ENCODE measurements at places on chromosomes 16 and 17.

GRCh38 chr17:40056379-40057015 lies 2.3 kb upstream of the MED24 start:
- DNase-seq, result no peak

- DNase-seq, result peak; percentile 10
Observed at GRCh38 chr16:70635336-70636016, 10.9 kb upstream of the IL34 start.

- DNase-seq, result no peak
Observed at GRCh38 chr17:78784352-78784751, 2.3 kb upstream of the CYTH1 start.

DNA sequence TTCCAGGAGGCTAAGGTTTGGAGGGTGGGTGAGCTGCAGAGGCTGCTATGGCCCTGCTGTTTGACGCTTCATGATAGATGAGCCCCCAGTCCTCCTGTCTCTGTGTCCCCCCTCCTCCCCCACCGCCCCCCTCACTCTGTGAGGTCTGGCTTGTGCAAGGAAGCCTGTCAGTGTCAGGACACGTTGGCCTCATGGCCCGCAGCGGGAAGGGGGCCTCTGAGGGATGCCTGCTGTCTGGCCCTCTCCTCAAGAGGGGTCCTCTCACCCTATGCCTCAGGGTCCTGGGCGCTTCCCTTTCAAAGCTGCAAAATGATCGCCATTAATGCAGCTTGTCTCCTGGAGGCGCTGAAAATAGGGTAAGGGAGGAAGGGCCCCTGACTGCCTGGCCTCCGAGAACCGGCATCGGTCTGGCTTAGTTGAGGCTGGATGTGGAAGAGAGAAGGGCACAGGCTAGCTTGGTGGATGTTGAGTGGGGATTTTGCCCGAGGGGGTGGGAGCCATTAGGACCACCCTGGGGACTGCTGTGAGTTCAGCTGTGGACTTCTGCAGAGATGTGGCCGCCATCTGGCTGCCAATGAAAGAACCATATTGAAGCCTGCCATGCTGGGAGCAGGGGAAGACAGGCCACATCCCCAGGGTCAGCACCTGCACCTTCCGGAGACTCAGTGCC lies 14.8 kb upstream of the GOSR2 start:
- DNase-seq, result no peak

GRCh38 chr16:89670496-89671431 lies 13.1 kb downstream of the SPATA33 start:
- DNase-seq, result no peak

DNA sequence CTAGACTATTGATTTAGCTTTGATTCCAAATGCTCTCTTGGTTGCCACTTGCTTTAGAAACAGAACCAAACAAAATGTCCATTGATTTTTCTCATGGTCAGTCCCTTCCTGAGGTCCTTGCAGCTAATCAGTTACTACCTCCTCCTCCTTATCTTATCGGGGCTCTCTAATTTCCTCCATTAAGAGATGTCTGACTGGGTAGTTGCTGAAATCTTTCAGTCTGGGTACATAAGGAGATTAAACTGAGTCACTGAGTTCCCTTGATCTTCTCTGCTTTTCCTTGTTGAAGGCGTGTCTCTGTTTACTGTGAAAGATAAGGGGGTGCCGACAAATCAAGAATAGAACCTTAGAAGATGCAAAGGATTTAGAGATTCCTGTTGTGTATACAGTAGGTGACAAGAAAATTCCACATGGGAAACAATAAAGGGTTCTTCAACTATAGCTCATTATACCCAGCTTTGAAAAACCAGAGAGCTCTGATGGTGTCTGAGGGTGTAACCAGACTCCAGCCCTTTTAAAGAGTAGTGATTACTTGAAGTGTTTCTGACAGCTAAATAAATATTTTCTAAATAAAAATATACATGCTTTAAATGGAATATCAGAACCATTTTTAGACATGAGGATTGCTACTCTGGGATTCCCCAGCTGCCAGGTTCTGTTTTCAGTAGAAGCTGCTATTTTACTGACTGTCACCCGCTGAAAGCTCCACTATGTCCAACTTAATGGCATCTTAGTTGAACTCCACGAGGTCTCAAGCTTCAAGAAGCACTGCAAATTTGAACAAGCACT lies 791.3 kb upstream of the SOX9 start:
- no peak for DNase-seq

DNA sequence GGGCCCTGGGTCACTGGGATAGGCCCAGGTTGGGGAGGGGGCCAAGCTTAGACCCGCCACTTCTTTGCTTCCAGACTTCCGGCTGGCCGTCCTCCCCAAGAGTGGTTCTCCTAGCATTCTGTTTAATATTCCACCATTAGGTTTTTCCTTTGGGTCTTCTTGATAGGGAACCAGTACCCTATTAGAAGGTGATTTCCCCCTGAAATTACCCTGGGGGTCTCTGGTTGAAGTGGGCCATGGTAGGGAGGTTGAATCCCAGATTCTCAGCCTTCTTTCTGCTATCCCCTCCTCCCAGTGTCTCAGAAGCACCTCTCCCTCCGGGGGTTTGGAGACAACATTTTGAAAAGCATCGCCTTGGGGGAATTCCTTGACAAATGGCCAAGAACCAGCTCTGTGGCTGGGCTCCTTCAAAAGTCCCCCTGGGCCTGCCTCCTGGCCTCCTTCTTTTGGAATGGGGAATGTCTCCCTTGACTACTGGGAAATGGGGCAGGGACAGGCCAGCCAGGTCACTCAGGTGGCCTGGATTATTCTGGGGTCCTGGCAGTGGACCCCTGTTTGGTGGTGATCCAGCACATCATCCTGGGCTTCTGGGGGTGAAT lies 5.7 kb downstream of the LASP1 start:
- no peak for DNase-seq
